Stimulated activated CD8-positive, alpha-beta memory T cell treated with anti-CD3 and anti-CD28 coated beads, Interleukin-4, amount 100 ng/mL, for 4 hours (primary cell): ENCODE measurements at places on chromosomes 3 and 15.

- DNase-seq: no peak
These were observed 458.2 kb upstream of the MDFIC2 start for GRCh38 chr3:70770650-70771049.

- no peak for DNase-seq
These were observed 187.5 kb downstream of the NAALADL2 start for GRCh38 chr3:175046601-175047000.

GRCh38 chr3:147015334-147015733, 391.0 kb downstream of the ZIC4 start:
- DNase-seq: no peak

GRCh38 chr3:136189859-136190617, 6.1 kb downstream of the MSL2 start:
- DNase-seq: no peak

DNA sequence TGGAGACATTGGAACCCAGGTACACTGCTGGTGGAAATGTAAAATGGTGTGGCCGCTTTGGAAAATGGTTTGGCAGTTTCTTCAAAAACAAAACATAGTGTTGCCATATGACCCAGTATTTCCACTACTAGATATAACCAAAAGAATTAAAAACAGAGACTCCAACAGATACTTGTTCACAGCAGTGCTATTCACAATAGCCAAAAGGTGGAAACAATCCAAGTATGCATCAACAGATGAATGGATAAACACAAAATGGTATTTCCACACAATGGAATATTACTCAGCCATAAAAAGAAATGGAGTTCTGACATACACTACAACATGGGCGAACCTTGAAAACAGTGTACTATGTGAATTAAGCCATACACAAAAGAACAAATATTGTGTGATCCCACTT, 59.4 kb upstream of the TIMP4 start:
- no peak for DNase-seq

GRCh38 chr3:75985432-75985831, 200.1 kb upstream of the ZNF717 start:
- no peak for DNase-seq

DNA sequence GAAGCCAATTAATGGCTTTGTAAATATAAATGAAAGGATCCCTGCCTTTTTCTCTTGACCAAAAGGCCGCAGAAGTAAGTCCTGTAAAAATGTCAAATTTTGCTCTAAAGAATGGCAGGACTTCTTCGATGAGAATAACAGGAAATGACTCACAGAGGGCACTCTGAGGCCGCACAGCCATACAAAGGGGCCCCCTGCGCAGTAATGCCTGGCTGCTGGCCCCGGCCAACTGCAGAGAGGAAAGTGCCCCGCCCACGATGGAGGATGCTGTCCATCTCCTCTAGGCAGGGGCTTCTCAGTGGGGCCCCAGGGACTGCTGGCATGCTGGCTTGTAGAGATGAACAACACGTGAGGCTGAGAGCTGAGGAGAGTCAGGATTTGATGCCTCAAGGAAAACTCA, 18.1 kb upstream of the SCN10A start:
- no peak for DNase-seq

DNA sequence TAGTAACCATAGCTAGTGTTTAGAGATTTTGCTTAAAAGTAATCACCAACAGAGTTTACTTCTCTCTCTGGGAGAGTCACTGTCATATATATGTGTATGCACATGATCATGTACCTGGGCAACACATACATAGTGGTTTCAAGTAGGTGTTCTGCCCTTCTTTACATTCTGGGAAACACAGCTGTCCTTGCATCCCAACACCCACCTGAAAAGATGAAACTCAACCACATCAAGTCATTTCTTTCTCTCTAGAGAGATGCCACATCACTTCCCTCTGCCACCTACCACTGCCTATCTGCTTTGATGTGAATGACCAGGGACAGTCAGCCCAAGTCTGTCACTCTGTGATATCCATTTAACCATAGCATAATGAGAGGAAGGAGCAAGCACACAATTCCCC, 155.8 kb upstream of the GADL1 start:
- no peak for DNase-seq

GRCh38 chr15:37820380-37821128, 113.9 kb upstream of the TMCO5A start:
- no peak for DNase-seq

- no peak for DNase-seq
These were observed 97.2 kb upstream of the CNTN4 start for GRCh38 chr3:2001306-2002108.
